Kidney epithelial cell (primary cell): ENCODE measurements at places on chromosomes 11 and 22. TPM values are rescaled to one million over a fixed set of nuclear protein-coding genes. Genes with fewer than 3 reads are reported as not detected.
A peak's percentile ranks its signal among the peaks of the same experiment; 100 is the strongest.

DNA sequence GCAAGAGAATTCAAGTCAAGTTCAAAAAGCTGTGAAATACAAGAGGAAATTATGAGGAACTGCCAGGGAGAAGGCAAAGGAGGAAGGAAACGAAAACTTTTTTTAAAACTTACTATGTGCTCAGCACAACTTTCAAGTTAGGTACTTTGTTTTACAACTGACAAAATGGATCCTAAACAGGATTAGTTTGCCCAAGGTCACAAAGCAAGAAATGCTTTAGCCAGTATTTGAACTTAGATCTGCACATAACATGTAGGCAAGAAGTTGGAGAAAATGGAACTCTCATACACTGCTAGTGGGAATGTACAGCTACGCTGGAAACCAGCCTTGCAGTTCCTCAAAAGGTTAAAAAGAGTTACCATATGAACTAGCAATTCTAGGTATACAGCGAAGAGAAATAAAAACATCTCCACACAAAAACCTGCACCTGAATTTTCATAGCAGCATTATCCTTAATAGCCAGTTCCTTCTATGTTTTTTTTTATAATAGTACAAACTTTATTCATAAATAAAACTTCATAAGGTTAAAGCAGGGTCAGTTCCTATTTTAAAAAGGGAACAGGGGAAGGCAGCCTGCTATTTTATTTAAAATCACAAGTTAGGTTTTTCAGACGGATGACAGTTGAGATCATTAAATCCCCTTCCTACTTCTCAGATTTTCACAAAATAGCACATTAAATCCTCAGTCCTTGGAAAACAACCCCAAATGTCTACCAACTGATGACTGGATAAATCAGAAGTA is 19.2 kb downstream of the DDX6 start:
- no peak for DNase-seq

OTOG gene
- total RNA-seq = not detected in 2 replicates

TESMIN gene
- total RNA-seq = 3.8 and 7.7 TPM in 2 replicates

UNC93B1 gene
- 21.0 and 30.5 TPM in 2 replicates for total RNA-seq

GRCh38 chr22:46081036-46081830 is 69.1 kb upstream of the PPARA start:
- DNase-seq = no peak

- no peak for DNase-seq
These were observed 974.6 kb upstream of the RAG2 start for GRCh38 chr11:37572491-37573171.

GRCh38 chr11:19087658-19088057 is 27.1 kb upstream of the MRGPRX2 start:
- DNase-seq = no peak

DNA sequence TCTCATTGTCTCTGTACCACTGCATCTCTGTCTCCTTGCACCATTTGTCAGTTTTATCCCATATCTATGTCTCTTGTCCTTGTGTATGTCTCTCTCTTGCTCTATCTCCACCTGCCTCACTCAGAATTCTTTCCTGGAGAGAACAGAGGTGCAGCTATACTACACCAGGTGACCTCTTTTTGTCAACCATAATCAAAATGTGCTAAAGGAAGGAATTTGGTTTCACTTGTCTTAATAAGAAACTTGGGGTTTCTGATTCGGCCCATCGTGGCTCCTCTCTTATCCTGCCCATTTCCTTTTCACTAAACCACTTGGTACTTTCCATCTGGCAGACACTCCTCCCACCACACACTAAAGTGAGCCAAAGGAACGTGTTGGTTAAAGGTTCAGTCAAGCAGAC is 2.0 kb upstream of the C11orf42 start:
- no peak for DNase-seq

OR10A2 gene
- total RNA-seq = not detected in 2 replicates

- DNase-seq = peak; percentile 28
These were observed 6.6 kb downstream of the APOL4 start for GRCh38 chr22:36194971-36195370.

CLCF1 gene
- 33.1 and 34.3 TPM in 2 replicates for total RNA-seq

DNA sequence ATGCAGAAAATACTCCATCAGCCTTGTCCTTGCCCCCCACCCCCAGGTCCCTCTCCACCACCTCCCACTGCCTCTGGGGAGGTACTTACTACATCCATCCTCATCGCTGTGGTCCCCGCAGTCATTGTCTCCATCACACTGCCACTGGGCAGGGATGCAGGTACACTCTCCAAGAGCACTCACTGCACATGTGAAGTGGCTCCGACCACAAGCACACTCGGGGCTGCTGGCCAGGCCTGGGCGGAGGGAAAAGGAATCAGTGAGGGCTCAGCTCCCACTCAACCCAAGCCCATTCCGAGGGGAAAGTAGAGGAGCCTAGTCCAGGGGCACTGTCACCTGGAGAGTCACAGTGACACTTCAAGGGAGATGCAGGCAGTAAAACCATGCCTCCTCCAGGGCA is 15.7 kb downstream of the LRP4 start:
- DNase-seq = no peak

DNA sequence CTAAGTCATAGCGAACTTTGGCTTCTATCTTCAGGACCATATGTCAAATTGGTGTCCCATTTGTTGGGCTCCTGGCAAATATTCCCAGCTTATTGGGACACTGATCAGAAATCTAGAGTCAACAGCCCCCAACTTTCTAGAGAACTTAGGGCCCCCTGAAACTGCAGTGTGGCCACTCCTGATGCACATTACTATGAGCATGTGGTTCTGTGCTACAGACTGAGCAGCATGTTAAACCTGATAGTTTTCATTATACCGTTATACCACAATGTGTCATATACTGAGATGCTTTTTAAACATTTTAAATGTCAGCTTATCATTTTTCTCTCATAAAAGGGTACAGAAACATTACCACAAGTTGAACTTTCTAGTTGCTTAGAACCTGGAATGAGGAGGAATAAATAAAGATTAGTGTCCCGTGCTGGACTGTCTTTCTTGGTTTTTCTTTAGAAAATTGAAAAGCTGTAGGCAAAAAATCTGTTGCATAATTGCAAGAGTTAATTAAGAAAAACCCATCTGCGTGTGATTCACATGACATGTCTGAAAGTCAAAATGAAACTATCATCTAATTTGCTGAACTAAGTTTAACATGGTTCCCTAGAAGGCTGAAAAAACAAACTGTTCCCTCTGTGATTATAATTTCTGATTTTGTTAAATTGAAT is 16.4 kb upstream of the CTSC start:
- no peak for DNase-seq

TEX54 gene
- not detected in 2 replicates for total RNA-seq

DNA sequence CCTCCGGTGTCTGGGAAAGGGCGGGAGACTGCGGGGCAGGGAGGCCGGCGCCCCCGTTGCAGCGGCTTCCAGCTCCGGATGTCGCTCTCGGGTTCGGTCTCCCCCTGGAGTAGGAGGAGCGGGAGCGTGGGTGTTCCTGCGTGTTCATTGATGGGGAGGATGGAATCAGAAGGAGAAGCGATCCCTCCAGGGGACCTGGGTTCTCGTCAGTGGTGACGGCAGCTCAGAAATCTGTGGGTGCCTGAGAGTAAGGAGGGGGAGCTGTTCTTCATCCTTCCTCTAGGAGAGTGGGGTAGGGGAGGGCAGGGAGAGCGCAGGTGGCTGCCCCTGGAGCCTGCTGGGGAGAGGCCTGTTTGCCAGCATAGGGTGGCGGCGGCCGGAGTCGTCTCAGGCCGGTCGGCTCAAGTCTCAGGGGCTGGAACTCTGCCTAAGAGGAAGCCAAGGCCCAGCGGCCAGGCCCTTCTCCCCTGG is 1.1 kb downstream of the UBASH3B start:
- no peak for DNase-seq

DNA sequence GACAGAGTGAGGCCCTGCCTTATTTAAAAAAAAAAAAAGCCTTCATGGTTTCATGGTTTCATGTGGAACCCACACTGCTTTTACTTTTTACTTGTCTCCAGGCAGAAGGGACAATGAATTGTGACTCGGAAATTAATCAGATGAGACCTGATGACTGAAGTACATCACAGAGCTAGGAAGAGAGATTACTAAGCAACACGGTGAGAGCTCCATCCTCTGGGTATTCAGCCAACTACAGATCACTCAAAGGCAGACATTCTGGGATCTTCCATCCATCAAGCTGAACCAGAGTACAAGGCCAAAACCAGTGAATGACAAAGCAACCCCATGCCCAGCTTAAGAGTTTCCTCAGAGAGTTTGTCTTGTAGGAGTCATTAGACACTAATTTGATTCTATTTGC is 433.2 kb downstream of the SOX6 start:
- no peak for DNase-seq

FIBIN gene
- total RNA-seq = 0.89 and 1.3 TPM in 2 replicates

DNA sequence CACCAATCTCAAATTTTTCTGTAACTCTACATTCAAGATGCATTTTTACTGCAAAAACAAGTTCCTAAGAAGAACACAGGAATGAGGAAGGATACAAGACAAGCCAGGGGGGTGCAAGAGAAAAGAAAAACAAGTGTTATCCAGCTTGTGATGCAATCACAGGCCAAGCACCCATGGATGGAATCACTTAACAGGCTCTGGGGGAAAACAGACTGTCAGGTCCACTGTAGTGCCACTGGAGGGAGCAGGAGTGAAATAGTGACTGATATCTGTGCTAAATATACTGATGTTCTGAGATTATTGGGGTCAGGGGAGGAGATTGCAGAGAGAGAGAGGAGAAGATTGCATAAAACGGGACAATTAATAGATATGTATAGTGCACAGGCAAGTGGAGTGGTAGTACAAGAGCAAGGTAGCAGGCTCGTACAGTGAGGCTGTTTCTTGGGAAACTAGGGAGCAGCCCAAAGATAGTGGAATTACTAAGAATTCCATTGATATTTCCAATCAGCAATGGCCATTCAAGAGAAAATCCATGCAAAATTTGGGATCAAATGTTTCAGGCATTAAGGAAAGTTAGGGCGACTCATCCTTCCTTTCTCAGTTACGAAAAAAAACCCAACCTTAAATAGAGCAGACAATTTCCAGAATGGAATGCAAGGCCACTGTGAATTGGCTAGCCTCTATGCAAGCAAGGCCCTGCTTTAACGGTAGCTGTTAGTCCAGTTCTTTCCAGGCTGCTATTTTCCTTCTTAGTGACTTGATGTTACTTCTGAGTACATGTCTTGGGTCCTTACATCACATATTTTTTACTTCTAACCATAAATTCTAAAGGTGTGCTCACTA is 52.2 kb upstream of the CEP126 start:
- DNase-seq = no peak

- no peak for DNase-seq
These were observed 17.0 kb downstream of the HTR3A start for GRCh38 chr11:113991718-113992458.

TST gene
- total RNA-seq = 49.2 and 64.3 TPM in 2 replicates

DNA sequence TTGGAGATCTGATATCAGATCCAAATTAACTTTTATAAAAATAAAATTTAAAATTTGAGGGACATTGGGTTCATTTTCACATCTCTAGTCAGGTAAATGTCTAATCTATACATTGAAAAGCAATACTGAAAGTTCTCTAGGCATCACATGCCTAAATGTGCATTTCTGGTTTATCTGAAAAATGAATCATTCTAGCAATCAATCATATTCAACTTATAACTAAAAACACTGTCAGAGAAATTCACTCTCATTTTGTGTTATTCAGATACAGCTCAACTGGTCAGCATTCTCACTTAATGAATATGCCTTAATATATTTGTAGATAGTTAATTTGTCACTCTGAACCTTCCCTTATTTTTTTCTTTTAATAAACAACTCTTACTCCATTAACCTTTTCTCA is 243.2 kb downstream of the CASP12 start:
- DNase-seq = no peak

DNA sequence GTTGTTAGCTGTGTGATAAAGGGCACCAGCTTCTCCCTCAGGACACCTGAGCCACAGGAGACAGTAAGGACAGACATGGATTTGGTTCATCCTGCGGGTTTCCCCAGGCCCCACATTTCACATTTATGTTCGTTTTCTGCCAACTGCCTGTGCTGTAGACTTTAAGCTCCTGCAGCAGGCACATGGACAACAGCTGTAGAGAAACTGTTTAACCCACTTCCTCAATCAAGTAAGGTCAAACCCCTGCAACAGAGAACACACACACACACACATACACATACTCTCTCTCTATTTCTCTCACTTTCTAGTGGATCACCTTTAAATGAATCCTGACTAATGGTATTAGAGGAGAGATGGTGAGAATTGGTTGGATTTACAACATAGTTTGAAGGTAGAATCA is 90.7 kb downstream of the C11orf87 start:
- DNase-seq = no peak

NRXN2 gene
- not detected in 2 replicates for total RNA-seq

DNA sequence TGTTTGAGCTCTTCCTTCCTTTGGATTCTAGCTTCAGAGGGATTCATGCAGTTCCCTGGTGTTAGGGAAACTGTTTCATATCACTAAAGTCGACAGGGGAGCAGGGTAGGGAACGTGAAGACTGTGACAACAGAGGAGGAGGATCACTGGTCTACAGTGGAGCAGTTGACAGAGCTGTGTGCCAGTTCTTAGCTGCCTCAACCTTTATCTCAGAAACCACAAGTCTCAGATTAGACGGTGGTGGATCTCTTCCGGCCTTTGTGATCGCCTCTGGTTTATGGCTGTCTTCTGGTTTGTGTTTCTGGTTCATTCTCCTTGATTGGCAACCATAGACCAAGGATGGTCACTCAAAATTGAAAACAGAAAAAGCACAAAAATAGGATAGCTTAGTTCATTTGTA is 538.9 kb upstream of the API5 start:
- no peak for DNase-seq

GRCh38 chr22:31948002-31948401 is 3.7 kb downstream of the YWHAH start:
- no peak for DNase-seq

DNA sequence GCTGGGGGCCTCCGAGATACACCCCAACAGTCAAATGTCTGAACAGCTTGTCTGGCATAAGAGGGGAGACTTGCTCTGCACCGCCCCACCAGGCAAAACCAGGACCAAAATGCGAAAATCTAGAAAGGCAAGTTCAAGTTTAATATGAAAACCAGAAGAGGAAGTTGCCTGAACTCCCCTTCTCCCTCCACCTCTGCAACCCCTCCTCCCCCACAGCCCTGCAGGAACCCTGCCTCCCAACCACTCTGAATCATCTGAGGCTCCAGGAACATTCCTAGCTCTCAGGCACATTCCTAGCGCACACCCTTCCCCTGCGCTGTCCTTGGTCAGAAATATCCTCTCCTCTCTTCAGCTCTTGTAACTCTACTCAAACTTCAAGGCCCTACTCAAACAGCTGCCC is 36.7 kb downstream of the ISX start:
- DNase-seq = peak; percentile 41

GRCh38 chr11:41999066-41999465 is 539.6 kb upstream of the LRRC4C start:
- DNase-seq = no peak

- no peak for DNase-seq
These were observed 21.2 kb downstream of the PDGFD start for GRCh38 chr11:104142698-104143097.

NARS2 gene
- 16.7 and 25.5 TPM in 2 replicates for total RNA-seq

DNA sequence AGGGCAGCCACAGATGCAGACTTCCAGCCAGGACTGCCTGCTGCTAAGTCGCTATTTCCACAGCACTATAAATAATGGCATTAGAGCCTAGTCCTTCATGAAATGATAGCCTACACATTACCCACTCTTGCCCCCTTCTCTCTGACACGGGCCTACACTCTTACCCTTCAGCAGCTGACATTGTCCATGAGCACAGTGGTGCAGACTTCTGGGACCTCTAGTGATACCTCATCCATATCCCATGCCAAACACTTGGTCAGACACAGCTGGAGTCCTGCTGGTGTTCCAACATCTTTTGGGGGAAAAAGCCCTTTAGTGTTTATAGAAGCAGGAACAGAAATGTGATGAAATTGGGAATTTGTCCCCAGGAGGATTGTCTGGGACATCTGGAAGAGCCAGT is 43.4 kb upstream of the RAB1B start:
- DNase-seq = no peak

ISX gene
- total RNA-seq = not detected in 2 replicates

CECR2 gene
- 6.2 and 7.4 TPM in 2 replicates for total RNA-seq
